ENCODE measurements at places on chromosomes 3 and 15.

DNA sequence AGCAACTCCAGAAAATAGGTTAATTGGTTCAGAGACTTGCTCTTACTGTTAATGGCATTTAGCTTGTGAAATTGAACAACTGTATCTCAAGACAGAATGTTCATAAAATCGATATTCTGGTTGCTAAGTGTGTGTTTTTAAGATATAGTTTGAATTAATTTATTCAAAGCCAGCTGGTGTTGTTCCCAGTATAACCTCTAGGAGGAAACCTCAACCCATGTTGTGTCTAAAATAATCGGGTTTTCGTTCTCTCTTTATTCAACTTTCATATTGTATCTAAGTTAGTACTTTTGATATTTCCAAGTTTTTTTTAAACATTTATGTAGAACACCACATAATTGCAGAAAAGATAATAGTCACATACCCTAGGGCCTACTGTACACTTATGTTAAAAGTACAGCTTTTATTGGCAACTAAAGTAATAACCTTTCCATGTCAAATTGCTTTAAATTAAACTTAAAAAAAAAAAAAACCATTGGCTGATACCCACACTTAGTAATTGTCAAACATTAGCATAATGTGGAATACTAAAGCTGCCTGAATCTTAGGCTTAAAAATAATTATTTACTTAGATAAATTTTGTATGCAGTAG, 90.9 kb downstream of the SAMMSON start:
- DNase-seq, result no peak

DNA sequence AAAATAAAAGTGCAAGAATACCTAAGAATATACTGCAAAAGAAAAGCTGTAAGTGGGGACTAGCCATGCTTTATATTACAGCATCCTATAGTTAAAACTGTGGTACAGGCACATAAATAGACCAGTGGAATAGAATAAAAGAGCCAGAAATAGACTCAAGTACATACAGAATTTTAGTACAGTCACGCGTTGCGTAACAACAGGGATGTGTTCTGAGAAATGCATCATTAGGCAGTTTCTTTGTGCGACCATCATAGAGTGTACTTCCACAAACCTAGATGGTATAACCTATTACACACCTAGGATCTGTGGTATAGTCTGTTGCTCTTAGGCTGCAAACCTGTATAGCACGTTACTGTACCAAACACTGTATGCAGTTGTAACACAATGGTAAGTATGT, 61.8 kb downstream of the PCCB start:
- DNase-seq, result no peak

- no peak for DNase-seq
Observed at GRCh38 chr3:134090031-134090430, 60.3 kb upstream of the SLCO2A1 start.

GRCh38 chr3:99949956-99950670, 132.5 kb downstream of the CMSS1 start:
- no peak for DNase-seq

- DNase-seq, result no peak
Observed at GRCh38 chr3:142987080-142987700, 14.2 kb upstream of the U2SURP start.

DNA sequence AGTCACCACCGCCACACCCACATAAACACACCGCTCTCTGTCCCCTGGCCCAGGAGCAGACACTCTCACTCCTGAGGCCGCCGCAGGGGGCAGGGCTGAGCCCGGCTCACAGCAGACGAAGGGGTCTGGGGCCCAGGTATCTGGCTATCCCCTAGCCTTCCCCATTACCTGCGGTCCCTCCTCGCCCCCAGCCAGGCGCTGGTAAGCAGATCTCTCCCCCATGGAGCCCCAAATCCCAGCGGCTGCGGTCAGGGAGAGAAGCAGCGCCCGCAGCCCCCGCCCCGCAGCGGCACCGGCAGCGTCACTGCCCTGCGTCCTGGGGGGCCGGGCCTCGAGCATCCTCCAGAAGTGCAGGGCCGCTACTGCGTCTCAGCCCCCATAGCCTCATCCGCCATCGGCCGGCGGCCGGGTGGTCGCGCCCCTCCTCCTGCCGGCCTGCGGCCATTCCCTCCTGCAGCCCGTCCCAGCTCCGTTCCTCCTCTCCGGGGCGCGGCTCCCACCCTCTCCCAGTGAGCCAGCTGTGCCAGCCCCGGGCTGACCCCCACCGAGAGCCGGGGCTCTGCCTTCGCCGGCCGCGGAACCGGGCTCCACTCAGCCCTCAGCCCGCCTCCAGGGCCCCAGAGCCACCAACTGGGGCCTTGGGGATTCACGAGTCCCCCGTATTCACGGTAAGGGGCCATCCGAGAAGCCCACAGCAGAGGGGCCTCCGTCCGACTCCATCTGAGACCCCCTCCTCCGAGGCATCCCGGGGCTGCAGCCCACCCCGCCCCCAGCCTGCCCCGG, 13.1 kb downstream of the TNK2 start:
- DNase-seq, result peak; percentile 41

- DNase-seq, result no peak
Observed at GRCh38 chr15:63497642-63498467, 6.5 kb upstream of the USP3 start.

DNA sequence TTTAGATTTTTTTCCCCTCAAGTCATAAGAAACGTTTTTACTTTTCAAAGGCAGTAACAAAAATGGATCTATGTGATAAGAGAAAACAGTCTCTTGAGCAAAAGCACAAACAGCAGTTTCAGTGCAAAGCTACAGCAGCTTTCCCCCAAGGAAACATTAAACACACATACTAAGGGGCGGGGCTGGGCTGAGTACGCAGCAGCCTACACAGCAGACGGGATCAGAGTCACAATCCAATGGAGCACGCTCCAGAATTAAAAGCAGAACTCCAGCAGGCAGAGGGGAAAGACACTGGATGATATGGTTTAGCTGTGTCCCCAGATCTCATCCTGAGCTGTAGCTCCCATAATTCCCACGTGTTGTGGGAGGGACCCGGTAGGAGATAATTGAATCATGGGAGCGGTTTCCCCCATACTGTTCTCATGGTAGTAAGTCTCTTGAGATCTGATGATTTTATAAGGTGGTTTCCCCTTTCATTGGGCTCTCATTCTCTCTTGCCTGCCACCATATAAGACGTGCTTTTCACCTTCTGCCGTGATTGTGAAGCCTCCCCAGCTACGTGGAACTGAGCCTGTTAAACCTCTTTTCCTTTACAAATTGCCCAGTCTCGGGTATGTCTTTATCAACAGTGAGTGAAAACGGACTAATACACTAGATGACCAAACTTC, 116.2 kb upstream of the SLCO3A1 start:
- no peak for DNase-seq

Data from neural crest cell (in vitro differentiated cells).